ENCODE measurements at places on chromosomes 1 and 21. TPM values are rescaled to one million over a fixed set of nuclear protein-coding genes. Genes with fewer than 3 reads are reported as not detected.
A peak's percentile ranks its signal among the peaks of the same experiment; 100 is the strongest.

The MIXL1 gene
- total RNA-seq: 0.13 TPM

DNA sequence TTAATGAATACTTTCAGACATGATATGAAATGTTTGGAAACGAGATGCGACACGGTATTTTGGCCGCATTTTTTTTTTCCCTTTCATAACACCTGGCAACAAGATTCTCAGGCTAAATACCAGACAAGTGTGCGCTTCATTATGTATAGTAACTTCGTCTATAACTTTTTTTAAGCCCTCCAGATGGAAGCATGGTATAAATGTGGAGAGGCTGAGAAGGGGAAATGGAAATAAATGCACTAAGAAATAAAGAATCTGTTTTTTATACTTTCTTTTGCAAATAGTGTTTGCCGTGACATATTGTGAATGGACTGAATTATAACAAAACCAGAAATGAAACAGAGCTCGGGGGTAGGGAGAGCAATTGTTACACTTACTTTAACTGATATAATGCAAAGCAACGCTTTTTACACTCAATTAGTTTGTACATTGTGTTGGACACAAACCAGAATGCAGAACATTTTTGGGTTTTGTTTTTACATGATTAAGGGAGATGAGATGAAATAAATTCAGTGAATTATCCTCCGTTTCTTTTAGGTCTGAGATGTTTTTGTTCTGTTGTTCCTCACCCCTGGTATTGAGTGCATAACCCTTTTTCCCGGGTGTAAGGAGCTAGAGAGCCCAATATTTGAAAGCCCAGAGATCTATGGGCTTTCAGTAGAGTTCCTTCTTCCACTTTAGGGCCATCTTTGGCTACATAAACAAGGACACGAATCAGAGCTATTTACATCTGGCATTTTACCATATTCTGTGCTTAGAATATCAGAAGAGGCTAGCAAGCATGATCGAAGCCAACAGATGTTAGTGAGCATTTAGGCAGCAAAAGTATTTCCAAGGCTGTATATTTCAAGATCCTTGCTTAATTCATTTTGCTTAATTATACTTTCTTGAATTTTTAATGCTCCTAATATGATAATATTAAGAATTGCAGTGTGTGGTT, 478.0 kb downstream of the CAMTA1 start:
- DNase-seq: no peak

The CHTOP gene
- total RNA-seq: 20.7 TPM

The MAN1A2 gene
- 33.9 TPM for total RNA-seq

DNA sequence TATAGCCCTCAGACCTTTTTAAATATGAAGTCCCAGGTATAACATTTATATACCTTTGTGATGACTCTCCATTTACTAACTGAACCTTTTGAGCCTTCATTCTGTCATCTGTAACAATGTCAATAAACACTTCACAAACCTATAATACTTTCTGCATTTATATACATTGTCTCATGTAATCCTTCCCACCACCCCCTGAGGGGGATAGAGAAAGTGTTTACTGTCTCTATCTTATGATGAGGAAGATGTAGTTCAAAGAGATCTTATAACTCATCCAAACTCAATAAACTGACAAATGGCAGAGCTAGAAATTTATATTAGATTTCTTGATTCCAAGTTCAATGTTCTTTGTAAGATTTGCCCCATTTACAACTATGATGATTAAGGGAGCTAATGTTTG, 48.3 kb upstream of the CR2 start:
- no peak for DNase-seq

The SPATA1 gene
- total RNA-seq: 0.13 TPM

GRCh38 chr1:221429264-221429663, 312.6 kb downstream of the DUSP10 start:
- no peak for DNase-seq

GRCh38 chr1:81493102-81493869, 307.4 kb upstream of the ADGRL2 start:
- no peak for DNase-seq

DNA sequence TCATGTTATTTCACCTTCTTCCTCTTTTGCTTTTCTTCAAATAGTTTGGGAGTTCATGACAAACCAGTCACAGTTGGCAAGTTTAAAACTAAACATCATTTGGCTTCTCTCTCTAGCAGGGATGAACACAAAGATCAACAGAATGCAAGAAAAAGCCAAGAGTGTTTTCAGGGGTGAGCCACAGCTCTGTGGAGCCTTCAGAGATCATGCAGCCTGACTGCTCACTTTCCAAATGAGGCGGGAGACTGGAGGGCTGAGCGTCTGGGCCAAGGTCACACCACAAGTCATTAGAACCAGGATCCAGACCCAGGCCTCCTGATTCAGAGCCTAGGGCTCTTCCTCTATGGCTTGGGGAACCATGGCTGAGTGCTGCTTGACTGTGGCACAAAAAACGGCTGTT, 2.7 kb downstream of the DPT start:
- no peak for DNase-seq

DNA sequence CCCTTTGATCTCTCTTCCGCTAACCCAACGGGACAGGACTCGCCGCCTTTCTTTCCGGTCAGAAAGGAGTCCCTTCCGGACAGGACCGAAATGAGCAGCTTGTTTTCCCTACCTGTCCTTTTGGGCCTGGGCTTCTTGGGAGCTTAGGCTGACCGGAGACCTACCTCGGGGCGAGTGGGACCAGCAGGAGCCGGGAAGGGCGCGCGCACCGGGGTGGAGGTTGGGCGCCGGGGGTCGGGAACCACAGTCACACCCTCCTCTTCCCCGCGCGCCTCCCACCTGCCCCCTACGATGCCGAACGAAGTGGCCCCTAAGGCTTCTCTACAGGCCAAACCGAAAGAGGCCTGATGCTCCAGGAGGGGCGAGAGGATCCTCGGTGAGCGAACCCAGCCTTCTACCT, 95.2 kb downstream of the PRKAB2 start:
- no peak for DNase-seq

DNA sequence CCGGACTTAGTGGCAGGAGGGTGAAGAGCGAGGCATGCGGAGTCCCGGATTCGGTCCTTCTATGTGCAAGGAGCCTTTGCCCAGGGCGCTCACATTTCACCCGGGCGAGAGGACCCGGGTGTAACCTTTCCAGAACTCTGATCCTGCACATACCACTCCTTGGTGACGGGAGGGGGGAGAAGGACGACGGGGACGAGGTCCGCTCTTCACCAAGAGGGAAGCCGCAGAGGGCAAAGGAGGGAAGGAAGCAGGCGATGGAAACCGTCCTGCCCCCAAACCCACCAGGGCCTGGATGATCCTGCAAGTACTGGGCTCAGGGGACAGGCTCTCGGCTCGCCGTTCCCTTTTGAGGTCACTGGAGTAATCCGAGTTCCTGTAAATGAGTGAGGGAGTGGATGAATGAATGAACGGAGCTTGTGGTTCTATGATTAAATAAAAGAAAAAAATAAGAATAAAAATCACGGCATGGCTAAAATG, 993 bp downstream of the SYPL2 start:
- DNase-seq: no peak

DNA sequence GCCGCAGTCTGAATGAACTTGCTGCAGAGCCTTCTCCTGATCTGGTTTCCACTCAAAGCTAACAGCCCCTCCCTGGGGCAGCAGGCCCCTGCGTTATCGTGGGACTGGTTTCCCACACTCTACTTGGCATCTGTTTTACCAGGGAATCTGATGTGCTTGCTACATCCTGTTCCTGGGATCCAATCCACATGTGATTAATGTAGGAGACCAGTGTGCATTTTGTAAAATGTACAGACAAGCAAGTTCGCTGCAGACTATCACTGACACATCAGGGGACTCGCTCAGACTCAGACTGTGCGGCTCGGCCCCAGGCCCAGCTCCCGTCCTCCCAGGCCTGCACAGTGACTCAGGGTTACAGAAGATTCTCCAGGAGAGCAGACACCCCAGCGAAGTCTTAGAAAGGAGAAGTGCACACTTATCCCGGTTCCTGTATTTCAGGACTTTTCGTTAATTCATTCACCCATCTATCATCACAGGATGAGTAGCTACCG, 340.1 kb downstream of the MATN1 start:
- no peak for DNase-seq

DNA sequence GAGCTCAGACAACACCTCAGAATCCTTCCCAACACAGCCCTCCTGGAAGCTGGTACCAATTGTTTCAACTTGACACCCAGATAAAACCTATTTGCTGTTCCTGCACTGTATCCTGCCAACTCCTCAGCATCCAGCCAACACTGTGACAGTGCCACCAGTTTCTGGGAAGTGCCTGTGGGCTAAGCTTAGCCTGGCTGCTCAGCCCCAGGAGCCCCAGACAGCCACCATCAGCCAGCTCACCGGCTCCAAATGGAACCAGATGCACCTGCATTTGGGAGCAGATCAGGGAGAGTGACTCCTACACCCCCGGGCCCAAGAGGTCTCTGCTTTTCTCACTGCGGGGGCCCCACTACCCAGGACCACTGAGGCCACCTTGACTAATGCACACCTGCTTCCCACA, 24.9 kb downstream of the KCNN3 start:
- no peak for DNase-seq

The PINK1 gene
- total RNA-seq: 100 TPM

The CCDC181 gene
- total RNA-seq: not detected

GRCh38 chr1:52654063-52654462, 21.1 kb downstream of the SHISAL2A start:
- no peak for DNase-seq

DNA sequence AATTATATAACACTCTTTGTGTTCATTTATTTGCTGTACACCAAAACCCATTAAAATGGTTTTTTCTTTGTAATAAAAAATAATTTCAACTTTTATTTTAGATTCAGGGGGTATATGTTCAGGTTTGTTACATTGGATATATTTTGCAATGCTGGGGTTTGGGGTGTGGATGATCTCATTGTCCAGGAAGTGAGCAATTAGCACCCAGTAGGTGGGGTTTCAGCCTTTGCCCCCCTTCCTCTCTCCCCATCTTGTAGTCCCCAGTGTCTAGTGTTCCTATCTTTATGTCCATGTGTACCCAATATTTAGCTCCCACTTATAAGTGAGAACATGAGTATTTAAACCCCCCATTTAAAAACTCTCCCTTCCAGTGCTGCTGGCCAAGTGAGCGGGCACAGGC, 184.6 kb downstream of the RHOU start:
- DNase-seq: no peak

The FMO1 gene
- not detected for total RNA-seq

DNA sequence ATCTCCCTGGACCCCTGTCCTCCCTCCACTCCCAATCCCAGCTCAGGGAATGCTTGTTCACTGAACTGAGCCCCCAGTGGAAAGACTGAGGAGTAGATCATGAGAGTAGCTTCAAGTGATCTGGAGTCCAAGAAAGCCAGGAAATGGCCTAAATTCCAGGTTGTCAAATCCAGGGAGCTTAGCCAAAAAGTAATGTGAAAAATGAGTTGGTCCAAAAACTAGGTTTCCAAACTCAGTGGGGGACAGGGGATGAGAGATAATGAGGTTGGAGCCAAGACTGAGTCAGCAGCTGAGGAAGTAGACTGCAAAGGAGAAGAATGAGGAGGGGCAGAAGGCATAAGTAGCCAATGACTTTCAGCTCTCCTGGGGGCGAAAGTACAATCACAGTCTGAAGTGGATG, 284.1 kb upstream of the BEND5 start:
- DNase-seq: no peak

DNA sequence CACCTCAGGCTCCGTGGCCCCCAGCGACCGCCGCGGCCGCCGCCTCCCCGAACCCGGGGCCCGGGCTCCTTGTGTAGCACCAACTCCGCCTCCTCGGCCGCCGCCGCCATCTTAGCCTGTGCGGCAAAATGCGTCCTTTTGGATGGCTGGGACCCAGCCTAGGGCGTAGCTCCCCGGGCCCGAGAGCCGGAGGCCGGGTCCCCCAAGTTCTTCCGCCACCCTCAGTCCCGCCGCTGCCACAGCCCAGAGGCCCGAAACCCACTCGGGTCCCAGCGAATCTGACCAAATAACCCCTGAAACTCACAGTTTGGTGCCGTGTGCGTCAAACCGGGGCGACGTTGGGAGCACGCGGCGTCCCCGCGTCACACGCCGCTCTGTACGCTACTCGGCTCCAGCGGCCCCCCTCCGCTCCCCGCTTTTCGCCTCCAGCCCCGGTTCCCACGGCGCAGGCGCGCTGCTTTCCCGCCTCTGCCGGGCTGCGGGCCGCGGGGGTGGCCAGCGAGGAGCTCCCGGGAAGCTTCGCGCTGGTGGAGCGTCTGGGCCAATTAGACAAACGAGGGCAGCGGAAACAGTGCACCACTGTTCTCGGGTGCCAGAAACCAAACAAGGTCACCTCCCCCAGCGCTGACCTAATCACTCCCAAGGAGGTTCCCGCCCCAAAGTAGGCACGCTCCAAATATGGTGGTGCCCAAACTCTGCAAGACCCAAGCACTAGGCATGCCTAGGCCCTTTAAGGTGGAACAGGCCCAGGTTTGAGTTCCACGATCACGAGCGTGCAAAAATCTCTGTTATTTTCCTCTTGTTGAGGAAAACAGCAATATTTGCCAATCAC, at the start of gene ZNF644:
TSS of gene ZNF644 (minus strand) at position 350 of the 832 bp plus-strand sequence. CDS start 39,682 bp downstream, outside the sequence.
- DNase-seq: peak; percentile 85

- no peak for DNase-seq
Observed at GRCh38 chr1:172549621-172550280, 16.8 kb downstream of the SUCO start.

DNA sequence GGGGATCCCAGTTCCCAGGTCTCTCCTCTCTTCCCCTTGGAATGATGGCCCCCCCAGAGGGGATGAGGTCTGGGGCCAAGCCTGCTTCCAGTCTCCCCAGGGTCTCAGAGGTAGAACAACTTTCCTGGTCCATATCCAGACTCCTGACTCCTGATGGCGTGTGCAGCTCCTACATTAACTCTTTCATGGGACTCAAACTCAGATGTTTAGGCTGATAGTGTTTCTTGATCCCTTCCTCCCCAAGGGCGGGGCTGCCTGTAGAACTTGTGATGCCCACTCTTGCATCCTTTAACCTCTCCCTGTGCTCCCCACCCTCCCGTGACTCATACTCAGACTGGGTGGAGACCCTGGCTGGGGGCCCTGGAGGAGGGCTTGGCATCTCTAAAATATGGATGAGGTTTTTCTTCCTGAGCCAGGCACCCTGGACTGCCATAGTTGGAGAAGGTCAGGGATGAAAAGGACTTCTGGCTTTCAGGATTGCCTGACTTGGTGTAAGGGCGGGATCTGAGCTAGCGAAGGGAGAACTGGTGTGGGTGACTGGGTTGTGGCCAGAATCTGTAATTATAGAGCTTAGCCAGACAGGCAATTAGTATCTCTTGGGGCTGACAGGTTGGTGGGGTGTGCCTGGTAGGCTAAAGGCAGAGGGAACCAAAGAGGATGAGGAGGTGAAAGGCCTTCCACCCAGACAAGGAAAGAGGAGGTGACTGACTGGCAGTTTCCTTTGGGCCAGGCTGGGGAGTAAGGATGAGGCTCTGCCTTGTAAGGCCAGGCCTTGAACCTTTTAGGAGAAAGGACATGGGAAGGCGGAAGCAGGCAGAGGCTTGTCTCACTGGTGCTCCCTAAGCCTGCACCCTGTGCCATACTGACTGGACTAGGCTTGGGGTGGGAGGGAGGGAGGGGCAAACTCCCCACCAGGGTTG, 1.5 kb downstream of the ATP8B2 start:
- DNase-seq: peak; percentile 44

The CDK18 gene
- 0.39 TPM for total RNA-seq

Measured in dermis microvascular lymphatic vessel endothelial cell (primary cell).